Esophagus squamous epithelium (tissue), 5 donors: ENCODE measurements at places on chromosomes 12 and 14. TPM values are rescaled to one million over a fixed set of nuclear protein-coding genes. Genes with fewer than 3 reads are reported as not detected.

DNA sequence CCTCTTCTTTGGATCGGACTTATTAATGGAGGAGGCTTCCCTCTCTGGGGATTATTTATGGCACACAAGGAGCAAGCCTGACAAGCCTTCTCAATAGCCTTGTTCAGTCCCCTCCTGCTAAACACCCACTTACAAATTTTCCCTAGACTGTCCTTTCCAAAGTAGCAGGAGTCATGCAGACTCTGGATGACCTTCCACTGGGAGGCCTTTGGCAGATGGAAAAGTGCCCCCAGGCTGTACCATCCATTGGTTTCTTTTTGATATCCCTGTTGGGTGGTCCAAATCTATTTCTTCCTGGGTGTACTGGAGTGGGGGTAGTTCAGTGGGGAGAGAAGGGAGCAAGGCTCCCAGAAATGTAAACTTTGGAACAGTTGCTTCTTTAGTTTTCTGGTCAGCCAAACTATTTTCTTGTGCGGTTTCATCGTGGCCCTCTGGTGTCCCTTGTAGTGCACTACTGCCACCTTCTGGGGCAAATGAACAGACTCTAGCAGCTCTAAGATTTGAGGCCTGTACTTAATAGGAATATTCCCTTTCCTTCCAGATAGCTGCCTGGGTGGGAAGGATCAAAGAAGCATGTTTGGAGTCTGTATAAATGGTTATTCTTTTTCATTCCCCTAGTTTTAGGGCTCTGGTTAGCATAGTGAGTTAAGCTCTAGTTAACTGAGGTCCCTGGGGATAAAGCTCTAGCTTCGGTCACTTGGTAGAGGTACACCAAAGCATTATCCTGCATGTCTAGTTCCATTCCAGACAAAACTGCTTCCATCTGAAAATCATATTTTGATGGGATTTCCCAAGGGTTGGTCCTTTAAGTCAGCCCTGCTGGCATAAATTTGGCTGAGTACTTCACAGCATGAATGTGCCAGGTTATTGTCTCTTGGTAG, 409.5 kb downstream of the SLC6A15 start:
- no peaks in the 10 kb centered on the region for H3K27me3 ChIP-seq
- H3K36me3 ChIP-seq = no peaks in the 10 kb centered on the region
- no peak overlapping the region for H3K27ac ChIP-seq
- peaks cover 13% of the 10 kb centered on the region for H3K4me1 ChIP-seq

DNA sequence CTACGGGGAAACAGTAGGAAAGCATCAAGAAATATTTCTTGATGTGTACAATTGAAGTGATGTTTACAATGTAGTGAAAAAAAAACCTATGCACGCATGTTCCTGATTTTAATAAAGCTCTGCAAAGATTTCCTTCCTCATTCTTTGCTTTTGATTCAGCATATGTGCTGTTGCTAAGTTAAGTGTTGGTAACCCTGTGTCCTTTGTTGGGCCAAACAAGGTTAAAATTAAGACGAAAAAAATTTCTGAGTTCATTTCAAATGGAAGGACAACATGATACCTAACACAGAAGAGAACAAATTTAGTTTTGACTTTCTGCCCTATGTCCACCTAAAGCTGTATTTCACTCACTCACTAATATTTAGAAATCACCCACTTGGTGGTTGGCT, 62.8 kb downstream of the PPP2R5C start:
- peaks cover 21% of the 10 kb centered on the region for H3K4me1 ChIP-seq
- no peaks in the 10 kb centered on the region for H3K36me3 ChIP-seq
- H3K4me3 ChIP-seq = no peak overlapping the region

DNA sequence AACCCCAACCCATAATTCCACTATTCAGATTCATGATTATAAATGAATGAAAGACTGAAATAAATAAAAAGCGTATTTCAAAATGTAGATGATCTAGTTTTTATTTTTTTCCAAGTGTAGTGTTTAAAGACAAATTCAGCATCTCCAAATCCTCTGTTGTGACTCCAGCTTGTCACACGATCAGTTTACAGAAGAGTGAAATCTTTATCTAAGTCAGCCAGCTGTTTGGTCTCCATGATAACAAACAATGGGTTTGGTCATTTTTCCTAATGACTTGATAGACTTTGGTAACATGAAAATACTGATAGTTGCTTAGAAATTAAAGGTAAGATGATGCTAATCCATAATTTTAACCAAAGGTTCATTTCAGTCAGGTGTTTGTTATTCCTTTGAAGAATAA, 114.5 kb upstream of the RASSF8 start:
- no peaks in the 10 kb centered on the region for H3K27me3 ChIP-seq
- DNase-seq = no peak
- H3K36me3 ChIP-seq = no peaks in the 10 kb centered on the region
- no peak overlapping the region for H3K27ac ChIP-seq
- H3K4me3 ChIP-seq = no peak overlapping the region

GRCh38 chr12:101018540-101018939, 191.5 kb downstream of the SLC5A8 start:
- H3K4me1 ChIP-seq = peaks cover 17% of the 10 kb centered on the region
- no peaks in the 10 kb centered on the region for H3K27me3 ChIP-seq
- no peaks in the 10 kb centered on the region for H3K36me3 ChIP-seq
- no peak overlapping the region for H3K27ac ChIP-seq

- no peaks in the 10 kb centered on the region for H3K27me3 ChIP-seq
- no peaks in the 10 kb centered on the region for H3K36me3 ChIP-seq
- H3K4me3 ChIP-seq = no peak overlapping the region
- H3K27ac ChIP-seq = no peak overlapping the region
- DNase-seq = no peak
Measured at GRCh38 chr12:14710632-14711320, 14.4 kb upstream of the GUCY2C start.

- H3K4me3 ChIP-seq = no peak overlapping the region
- no peak for DNase-seq
Measured at GRCh38 chr14:74634481-74634880, 22.4 kb upstream of the LTBP2 start.

GRCh38 chr12:39344926-39345325, 98.0 kb downstream of the KIF21A start:
- H3K4me1 ChIP-seq = no peaks in the 10 kb centered on the region
- no peak overlapping the region for H3K27ac ChIP-seq
- H3K4me3 ChIP-seq = no peak overlapping the region

- no peaks in the 10 kb centered on the region for H3K4me1 ChIP-seq
- H3K27me3 ChIP-seq = no peaks in the 10 kb centered on the region
- no peak overlapping the region for H3K4me3 ChIP-seq
- H3K27ac ChIP-seq = no peak overlapping the region
Measured at GRCh38 chr12:39984670-39985069, 121.2 kb downstream of the SLC2A13 start.

DNA sequence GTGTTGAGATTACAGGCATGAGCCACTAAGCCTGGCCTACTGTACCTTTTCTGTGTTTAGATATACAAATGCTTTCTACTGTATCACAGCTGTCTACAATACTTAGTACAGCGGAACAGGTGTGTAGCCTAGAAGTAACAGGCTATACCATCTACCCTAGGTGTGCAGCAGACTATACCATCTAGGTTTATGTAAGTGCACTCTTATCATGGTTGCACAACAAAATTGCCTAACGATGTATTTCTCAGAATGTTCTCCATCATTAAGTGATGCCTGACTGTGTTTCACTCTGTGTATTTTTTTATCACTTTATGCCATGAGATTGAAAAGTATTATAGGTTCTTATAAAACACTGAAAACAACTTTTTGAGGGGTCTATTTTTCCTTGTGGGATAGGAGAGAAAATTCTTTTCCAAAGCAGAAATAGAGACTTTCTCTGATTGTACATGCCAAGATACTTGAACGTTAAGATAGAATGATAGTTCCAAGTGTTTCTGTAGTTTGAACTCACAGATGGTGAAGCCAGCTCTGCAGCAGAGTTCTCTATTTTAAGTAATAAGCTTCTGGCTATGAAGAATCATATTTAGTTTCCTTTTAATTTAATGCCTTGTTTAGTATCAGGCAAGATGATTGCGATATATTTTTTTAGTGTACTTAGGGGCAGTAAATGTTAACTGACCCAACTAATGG, 17.0 kb downstream of the TMPRSS12 start:
- H3K4me1 ChIP-seq = no peaks in the 10 kb centered on the region
- no peaks in the 10 kb centered on the region for H3K27me3 ChIP-seq
- DNase-seq = no peak
- no peaks in the 10 kb centered on the region for H3K36me3 ChIP-seq
- no peak overlapping the region for H3K27ac ChIP-seq

GRCh38 chr12:88266806-88267360, 124.8 kb downstream of the TMTC3 start:
- no peak overlapping the region for H3K4me3 ChIP-seq
- no peak for DNase-seq
- no peaks in the 10 kb centered on the region for H3K27me3 ChIP-seq

DNA sequence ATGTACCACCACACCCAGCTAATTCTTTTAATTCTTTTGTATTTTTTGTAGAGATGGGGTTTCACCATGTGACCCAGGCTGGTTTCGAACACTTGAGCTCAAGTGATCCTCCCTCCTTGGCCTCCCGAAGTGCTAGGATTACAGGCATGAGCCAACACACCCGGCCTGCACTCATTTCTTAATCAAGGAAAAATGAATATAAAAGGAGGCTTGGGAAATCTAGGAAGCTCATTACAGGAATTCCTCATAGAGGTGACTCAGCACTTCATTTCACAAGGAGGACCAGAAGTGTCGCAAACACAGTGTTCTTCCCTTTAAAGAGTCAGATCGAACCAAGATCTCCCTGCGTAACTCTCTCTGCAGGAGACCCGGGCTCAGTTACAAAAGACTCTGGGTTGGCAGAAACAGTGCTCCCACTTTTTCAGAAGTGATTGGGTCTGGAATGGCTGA, 30.3 kb downstream of the NFKBIA start:
- H3K27ac ChIP-seq = peak overlapping the region; percentile 57
- H3K27me3 ChIP-seq = no peaks in the 10 kb centered on the region
- H3K36me3 ChIP-seq = no peaks in the 10 kb centered on the region
- H3K4me1 ChIP-seq = peaks cover 11% of the 10 kb centered on the region
- H3K4me3 ChIP-seq = no peak overlapping the region
- no peak for DNase-seq

DNA sequence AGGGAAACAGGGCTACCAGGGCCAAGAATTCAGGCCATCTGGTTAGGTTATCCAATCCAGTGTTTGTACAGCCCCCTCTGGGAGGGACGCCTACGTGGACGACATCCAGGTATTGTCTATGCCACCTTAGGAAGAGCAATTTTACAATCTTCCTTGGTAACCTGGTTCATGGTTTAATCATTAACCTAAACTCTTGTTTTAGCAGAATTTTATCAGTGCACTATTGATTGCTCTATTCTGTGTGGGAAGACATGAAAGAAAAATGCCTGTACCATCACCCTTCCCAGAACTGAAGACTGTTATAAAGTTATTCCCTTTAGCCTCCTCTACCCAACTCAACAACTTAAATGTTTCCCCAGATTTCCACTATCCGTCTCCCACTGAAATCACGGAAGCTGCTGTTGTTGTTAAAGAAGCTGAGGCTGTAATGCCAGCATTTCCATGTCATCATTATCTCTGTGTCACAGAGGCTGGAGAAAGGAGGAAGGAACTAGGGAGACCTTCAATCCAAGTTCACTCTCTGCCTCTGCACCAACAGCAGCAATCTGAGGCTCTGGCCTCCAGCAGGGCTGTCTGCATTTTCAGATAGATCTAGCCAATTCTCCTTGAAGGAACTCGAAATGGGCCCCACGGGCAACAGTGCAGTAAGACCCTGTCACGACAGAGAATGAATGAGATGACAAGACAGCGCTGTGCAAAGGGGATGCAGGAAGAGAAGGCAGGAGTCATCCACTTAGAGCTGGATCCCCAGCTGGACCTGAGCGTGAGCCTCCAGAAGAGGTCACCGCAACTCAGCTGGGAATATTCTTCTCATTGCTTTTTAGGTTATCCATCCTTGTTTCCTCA, 183.4 kb upstream of the GZMB start:
- H3K4me3 ChIP-seq = no peak overlapping the region
- H3K4me1 ChIP-seq = no peaks in the 10 kb centered on the region
- H3K27ac ChIP-seq = no peak overlapping the region
- no peaks in the 10 kb centered on the region for H3K27me3 ChIP-seq
- DNase-seq = no peak
- no peaks in the 10 kb centered on the region for H3K36me3 ChIP-seq

- H3K27ac ChIP-seq = no peak overlapping the region
- H3K27me3 ChIP-seq = no peaks in the 10 kb centered on the region
- H3K4me3 ChIP-seq = no peak overlapping the region
- no peak for DNase-seq
- H3K4me1 ChIP-seq = no peaks in the 10 kb centered on the region
- H3K36me3 ChIP-seq = no peaks in the 10 kb centered on the region
Measured at GRCh38 chr14:48008646-48009045, 333.2 kb upstream of the MDGA2 start.

DNA sequence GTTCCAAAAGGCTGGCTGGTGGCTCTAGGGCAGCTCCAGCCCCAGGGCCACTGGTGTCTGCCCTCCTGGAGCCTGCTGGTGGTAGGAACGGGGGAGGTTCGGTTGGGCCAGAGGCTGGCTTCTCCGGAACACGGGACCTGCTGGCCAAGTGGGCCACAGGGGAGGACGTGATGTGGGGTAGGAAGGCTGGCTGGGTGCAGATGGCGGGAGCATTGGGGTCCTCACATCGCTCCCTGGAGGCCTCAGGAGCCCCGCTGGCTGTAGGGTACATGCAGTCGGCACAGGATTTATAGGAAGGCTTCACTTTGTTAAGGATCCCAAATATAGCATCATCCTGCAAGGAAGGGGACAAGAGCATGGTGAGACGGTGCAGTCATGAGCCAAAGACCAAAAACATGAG, 57.6 kb upstream of the CORO1C start:
- H3K27me3 ChIP-seq = no peaks in the 10 kb centered on the region
- H3K27ac ChIP-seq = no peak overlapping the region
- no peak overlapping the region for H3K4me3 ChIP-seq
- peaks cover 21% of the 10 kb centered on the region for H3K36me3 ChIP-seq

- H3K36me3 ChIP-seq = no peaks in the 10 kb centered on the region
- H3K27me3 ChIP-seq = no peaks in the 10 kb centered on the region
- DNase-seq = no peak
- no peak overlapping the region for H3K4me3 ChIP-seq
- H3K27ac ChIP-seq = peak overlapping the region; percentile 79
Measured at GRCh38 chr12:50985322-50985721, 33.0 kb downstream of the HIGD1C start.

GRCh38 chr14:91920526-91920925, 27.0 kb downstream of the FBLN5 start:
- H3K27me3 ChIP-seq = no peaks in the 10 kb centered on the region
- H3K36me3 ChIP-seq = no peaks in the 10 kb centered on the region
- no peak overlapping the region for H3K4me3 ChIP-seq
- DNase-seq = no peak

- H3K4me3 ChIP-seq = no peak overlapping the region
- no peaks in the 10 kb centered on the region for H3K4me1 ChIP-seq
- no peaks in the 10 kb centered on the region for H3K36me3 ChIP-seq
- H3K27me3 ChIP-seq = no peaks in the 10 kb centered on the region
- H3K27ac ChIP-seq = no peak overlapping the region
Measured at GRCh38 chr14:102663440-102663839, 71.0 kb downstream of the RCOR1 start.

GRCh38 chr14:88844980-88845491, 20.6 kb downstream of the TTC8 start:
- no peaks in the 10 kb centered on the region for H3K27me3 ChIP-seq
- no peak for DNase-seq
- H3K27ac ChIP-seq = no peak overlapping the region
- H3K36me3 ChIP-seq = peaks cover 25% of the 10 kb centered on the region

GRCh38 chr12:63036216-63036973, 101.4 kb upstream of the PPM1H start:
- H3K36me3 ChIP-seq = no peaks in the 10 kb centered on the region
- H3K4me3 ChIP-seq = no peak overlapping the region

Gene ABCD2
- 0.11 TPM for total RNA-seq

Gene NR1H4
- not detected for total RNA-seq

Gene BCL2L14
- not detected for total RNA-seq

Gene TRPV4
- 7.5 TPM for total RNA-seq

Gene IFNG-AS1
- total RNA-seq = not detected

Gene KRT86
- total RNA-seq = not detected

Gene CARMIL3
- total RNA-seq = 1.1 TPM

Gene SPRING1
- 17.9 TPM for total RNA-seq

Gene IFI27L2
- 56.6 TPM for total RNA-seq
